Stimulated activated CD4-positive, alpha-beta T cell treated with anti-CD3 and anti-CD28 coated beads, Interleukin-15, amount 100 ng/mL, for 48 hours (primary cell): ENCODE measurements at places on chromosomes 7 and 10.

GRCh38 chr7:46080595-46081159 is 159.6 kb upstream of the IGFBP3 start:
- no peak for DNase-seq

DNA sequence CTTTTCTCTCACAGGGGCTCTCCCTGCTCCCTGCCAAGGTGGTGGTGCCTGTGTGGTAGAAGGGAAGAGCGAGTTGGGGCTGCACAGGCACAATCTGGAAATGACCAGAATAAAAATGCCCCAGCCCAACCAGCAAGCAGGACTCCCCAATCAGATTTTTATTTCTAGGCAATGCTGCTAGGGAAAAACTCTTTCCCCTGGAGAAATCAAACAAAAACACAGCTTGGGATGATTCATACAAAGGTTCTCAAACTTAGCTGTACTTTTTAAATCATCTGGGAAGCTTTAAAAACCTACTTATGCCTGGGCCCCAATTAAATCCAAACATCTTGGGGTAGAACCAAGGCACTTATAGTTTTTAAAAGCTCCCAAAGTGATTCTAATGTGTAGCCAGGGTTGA is 243.2 kb downstream of the HTR7 start:
- DNase-seq, result no peak

GRCh38 chr10:49162761-49163310 is 25.4 kb downstream of the TMEM273 start:
- no peak for DNase-seq

DNA sequence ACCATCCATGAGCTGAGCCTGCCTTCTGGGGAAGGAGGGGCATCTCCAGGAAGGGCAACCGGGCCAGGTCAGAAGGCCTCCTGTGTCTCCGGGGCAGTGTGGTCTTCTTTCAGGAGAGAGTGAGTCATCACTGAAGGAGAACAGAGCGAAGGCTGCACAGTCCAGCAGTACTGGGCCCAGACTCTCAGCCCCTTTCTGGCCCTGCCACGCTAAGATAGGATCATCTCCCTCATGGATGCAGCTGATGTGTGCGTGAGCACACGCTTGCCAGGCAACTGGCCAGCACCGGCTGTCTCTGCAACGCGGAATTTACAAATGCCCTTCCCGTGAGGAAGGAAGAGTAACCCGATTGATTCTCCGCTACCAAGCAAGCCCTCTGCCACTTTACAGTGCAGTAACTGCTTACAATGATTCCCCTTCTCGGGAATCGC is 328.2 kb downstream of the TNS3 start:
- DNase-seq, result no peak

DNA sequence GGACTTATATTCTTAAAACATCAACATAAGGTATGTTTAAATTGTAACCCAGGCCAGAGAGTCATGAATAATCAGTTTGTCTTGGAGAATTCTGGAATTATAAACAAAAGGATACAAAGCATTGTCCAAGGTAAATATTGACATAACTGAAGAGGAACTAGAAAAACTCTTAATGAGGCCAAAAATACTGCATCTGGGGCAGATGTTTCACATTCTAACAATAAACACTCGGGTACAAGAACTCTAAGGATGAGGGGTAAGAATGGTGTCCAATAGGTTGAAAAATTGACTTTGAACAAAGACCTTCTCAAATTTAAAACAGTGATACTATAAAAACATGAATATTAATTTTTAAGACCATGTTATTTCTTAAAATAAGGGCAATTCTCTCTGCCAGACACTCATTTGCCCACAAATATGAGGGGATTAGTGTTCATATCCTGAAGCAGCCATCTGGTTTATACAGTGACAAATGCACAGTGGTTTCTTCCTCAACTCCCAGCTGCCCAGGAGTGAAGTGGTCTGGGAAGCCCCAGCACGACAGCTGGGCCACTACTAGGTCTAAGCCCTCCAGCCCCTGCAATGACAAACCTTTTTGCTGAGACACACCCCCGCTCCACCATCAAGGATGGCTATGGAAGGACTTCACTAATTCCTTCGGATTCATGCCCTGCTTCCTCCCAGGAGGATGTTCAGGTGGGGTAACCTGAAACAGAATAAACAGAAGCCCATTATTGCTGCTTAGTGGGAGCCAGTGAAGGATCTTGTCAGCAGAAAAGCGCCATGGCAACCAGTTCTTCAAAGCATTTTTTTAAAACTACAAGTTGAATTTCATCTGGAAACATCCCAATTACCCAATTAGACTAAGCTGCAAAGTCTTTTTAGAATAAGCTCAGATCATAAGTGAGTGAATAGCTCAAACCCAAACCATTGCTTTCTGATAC is 107.5 kb upstream of the ARID5B start:
- DNase-seq, result no peak

- DNase-seq, result no peak
These were observed 233.3 kb downstream of the LRRN3 start for GRCh38 chr7:111324228-111324627.

DNA sequence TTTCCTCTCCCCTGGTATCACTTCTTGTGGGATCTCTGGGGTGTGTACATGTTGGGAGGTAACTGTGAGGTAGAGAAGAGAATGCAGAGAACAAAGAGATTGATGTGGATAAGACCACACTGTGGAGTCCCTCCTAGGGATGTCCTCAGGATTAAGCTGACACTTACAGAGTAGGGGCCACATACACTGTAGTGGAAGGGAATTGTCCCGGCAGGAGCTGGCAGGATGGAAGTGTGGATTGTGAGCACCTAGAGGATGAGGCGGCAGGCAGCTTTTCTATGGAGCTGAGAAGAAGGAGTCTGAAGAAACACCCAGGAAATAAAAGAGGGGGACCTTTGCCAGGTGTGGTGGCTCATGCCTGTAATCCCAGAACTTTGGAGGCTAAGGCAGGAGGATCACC is 13.5 kb downstream of the AGFG2 start:
- DNase-seq, result no peak

DNA sequence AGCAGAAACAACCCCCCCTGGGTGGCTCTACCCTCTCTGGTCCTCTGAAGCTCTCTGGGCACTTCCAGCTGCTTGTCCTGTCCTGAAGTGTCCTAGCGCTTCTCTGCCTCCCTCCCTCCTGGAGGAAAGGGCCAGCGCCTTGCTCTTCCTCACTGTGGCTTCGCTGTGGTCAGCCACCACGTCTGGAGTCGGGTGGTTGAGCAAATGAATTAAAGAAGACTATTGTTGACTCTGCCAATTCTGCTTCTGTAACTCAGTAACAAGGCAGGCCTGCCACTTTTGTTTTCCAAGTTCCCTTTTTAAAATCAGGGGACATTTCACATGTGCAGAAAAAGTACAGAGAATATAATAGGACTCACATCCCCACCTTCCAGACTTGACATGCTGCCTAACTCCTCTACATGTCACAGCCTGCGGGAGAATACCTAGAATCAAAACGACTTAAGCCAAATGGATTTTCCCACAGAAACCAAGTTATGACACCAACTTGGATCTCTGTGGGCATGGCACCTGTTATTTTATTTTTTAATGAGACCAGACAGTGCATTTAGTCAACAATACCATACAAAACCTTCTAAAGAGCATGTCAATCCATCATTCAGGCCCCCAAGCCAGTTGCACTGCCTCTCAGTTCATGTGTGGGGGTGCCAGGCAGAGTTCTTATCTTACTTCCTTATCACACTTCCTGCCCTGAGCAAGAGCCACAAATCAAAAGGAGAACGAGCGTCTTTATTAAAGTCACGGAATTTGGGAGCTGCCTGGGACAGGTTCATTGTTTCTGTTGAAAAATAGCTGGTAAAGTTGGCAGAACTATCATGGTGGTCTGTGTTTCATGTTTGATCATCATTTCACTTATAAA is 6.8 kb downstream of the FFAR4 start:
- no peak for DNase-seq

DNA sequence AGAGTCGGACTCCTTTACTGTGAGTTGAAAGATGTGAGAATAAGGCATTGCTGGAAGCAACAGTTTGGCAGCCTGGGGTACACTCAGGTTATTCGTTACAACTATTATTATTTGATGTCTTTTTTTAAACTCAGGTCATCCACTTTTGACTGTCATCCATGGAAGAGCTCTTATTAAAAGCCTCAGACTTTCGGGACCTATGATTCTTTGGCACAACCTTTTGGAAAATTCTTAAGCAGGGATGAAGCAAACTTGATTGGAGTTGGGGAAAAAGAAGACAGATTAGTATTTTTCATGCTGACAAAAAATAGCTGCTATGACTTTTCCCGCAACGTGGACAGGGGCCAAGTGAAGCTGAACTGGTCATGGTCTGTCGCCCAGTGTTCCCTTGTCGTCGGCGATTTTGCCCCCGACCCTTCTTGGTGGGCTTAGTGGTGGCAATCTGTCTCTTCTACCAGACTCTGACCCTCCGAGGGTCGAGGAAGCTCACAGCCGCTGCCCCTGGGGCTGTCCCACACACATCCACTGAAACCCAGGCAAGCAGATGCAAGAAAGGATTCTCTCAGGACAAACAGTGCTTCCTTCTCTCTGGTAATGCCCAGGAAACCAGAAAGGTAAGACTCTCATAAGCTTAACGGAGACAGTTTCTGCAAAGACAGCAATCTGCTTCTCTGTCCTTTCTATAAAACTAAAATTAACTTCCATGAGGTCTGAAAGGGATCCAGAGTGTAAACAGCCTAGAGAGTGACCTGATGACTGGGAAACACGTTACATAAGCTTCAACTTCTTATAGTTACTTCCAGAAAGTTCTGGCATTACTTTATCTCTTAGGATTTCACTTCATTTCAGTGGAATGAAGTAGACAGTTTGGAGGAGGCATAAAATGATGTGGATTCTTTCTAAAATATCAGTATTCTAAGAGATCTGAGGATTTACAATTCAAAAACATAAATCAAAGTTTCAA is 1.0 kb downstream of the CPED1 start:
- DNase-seq, result no peak

- DNase-seq, result no peak
These were observed at the start of gene PDLIM1 for GRCh38 chr10:95290461-95291364. Gene PDLIM1 (minus strand): TSS chr10:95291003. CDS start chr10:95290915, 88 bp downstream.
